Omental fat pad (tissue), 4 donors: ENCODE measurements at places on chromosomes 16 and 17.

- DNase-seq = no peak
Observed at GRCh38 chr17:12620200-12620720, 45.4 kb upstream of the MYOCD start.

GRCh38 chr16:3131755-3132377 is 3.0 kb upstream of the ZNF213 start:
- no peak for DNase-seq

- no peak for DNase-seq
Observed at GRCh38 chr17:9101356-9101755, 80.0 kb downstream of the NTN1 start.

- no peak for DNase-seq
Observed at GRCh38 chr17:38978180-38978579, 11.0 kb upstream of the FBXO47 start.

DNA sequence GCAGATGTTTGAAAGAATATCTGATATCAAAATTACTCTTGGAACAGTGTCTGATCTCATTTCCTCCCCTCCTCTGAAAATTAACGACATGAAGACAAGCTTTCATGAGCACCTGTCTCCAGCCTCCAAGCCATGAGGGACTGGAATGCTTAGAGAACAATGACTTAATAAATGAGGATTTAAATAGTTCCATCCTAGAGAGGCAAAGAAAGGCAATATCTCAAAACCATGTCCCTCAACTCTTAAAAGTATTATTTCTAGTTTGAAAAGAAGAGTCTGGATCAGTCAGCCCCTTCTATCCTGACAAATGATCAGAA is 137.5 kb downstream of the ANKFN1 start:
- DNase-seq = no peak

DNA sequence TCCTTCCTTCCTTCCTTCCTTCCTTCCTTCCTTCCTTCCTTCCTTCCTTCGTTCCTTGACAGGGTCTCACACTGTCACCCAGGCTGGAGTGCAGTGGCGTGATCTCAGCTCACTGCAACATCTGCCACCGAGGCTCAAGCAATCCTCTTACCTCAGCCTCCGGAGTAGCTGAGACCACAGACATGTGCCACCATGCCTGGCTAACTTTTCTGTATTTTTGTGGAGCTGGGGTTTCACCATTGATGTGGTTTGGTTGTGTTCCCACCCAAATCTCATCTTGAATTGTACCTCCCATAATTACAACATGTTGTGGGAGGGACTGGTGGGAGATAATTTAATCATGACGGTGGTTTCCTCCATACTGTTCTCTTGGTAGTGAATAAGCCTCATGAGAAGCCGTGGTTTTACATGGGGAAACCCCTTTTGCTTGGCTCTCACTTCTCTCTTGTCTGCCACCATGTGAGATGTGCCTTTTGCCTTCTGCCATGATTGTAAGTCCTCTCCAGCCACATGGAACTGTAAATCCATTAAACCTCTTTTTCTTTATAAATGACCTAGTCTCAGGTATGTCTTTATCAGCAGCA is 90.3 kb upstream of the MPHOSPH6 start:
- no peak for DNase-seq

DNA sequence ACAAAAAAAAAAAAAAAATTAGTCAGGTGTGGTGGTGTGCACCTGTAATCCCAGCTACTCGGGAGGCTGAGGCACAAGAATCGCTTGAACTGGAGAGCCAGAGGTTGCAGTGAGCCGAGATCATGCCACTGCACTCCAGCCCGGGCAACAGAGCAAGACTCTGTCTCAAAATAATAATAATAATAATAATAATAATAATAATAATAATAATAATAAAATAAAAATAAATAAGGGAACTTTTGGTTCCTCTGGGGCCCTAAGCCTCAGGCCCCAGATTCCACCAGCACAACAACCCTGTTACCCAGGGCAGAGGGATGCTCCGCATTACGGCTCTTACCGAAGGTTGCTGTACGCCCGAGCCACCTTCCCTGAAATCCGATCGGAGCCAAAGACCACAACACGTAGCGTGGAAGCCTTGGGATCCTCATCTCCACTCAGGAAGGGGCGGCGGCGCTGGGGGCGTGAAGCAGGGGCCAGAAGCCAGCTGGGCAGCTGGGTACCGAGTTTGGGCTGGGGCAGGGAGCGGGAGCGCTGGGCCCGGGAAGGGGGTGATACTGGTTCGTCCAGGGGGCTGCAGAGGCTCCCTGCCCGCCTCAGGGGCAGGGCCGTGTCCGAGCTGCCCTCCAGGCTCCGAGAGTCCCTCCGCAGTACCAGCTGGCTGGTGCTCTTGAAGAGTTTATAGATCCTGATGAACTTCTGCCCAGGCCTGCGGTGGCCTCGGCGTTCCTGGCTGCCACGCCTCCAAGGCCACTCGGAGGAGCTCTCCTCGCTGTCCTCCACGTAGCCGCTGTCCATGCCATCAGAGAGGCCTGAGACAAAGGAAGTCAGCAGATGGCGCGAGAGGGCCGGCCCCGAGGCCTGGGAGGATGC is 20.6 kb upstream of the PIK3R6 start:
- no peak for DNase-seq

GRCh38 chr16:48279199-48279598 is 31.9 kb upstream of the ABCC11 start:
- DNase-seq = no peak

GRCh38 chr16:87602821-87603683 is 744 bp downstream of the JPH3 start:
- DNase-seq = no peak

- no peak for DNase-seq
Observed at GRCh38 chr17:72234985-72235384, 114.2 kb downstream of the SOX9 start.

GRCh38 chr17:68427575-68427974 is 29.7 kb downstream of the WIPI1 start:
- no peak for DNase-seq

DNA sequence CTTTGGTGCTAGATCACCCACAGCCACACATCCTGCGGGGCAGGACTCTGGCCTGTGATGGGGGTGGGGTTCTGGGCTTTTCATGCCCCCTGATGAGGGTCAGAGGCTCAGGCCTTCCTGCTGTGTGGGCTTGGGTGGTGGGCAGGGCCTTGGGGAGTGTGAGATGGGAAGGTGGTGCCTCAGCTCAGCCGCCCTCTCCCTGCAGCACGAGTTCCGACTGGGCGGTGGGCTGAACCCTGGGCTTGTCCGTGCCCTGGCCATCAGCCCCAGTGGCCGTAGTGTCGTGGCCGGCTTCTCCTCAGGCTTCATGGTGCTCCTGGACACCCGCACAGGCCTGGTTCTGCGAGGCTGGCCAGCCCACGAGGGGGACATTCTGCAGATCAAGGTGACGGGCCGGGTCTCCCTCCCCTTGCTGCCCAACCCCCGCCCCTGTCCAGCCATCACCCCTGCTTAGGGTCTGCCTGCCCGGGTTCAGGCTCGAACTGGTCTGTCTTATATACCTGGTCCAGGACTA is 6.8 kb upstream of the SERPINF2 start:
- DNase-seq = no peak

GRCh38 chr16:81782236-81782635 is 3.1 kb downstream of the PLCG2 start:
- no peak for DNase-seq

DNA sequence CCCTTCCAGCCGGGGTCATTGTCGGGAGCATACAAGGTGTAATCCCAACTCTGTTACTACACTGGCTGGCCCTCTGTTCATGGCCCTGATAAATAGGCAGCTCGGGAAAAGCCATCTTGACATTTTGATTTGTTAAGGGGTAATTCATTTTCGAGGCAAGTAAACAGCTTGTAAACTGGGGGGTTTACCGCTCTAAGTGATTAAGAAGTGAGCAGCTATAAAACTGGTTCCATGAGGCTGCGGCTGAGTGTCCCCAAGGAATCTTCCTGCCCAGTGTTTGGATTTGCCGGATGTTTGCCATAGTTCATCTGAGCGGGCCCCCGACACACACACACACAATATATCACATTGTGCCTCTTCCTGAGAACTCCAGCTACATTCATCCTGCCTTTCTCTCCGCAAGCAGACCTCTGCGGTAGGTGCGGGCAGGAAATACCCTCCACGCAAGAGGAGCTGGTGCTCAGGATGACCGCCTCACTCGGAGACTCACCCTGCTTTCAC is 92.2 kb downstream of the SOCS1 start:
- DNase-seq = no peak

DNA sequence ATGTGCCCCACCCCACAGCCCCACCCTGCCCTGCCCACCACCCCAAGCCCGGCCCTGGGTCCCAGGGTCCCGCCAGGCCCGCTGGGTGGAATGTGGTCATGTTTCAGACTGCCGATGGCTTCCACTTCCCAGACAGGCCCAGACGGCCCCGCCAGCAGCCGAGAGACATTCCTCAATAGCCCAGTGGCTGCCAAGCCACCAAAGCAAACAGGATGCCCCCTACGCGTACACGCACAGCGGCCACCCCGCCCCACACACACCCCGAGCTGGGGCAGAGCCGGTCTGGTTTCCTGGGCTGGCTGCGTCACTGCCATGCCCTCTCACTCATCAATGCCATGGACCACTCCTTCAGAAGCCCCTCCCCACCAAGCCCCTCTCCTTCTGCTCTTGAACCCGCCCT is 1.2 kb upstream of the KRT17 start:
- no peak for DNase-seq

GRCh38 chr16:11346700-11347319 is 1.6 kb downstream of the RMI2 start:
- DNase-seq = no peak

GRCh38 chr17:78759969-78760352 is 22.1 kb downstream of the CYTH1 start:
- no peak for DNase-seq

- peak; percentile 66 for DNase-seq
Observed at GRCh38 chr16:28935924-28936783, 4.4 kb downstream of the CD19 start.

- DNase-seq = no peak
Observed at GRCh38 chr17:4206962-4207361, 56.8 kb downstream of the ANKFY1 start.

GRCh38 chr16:51416926-51417325 is 265.9 kb upstream of the SALL1 start:
- no peak for DNase-seq

DNA sequence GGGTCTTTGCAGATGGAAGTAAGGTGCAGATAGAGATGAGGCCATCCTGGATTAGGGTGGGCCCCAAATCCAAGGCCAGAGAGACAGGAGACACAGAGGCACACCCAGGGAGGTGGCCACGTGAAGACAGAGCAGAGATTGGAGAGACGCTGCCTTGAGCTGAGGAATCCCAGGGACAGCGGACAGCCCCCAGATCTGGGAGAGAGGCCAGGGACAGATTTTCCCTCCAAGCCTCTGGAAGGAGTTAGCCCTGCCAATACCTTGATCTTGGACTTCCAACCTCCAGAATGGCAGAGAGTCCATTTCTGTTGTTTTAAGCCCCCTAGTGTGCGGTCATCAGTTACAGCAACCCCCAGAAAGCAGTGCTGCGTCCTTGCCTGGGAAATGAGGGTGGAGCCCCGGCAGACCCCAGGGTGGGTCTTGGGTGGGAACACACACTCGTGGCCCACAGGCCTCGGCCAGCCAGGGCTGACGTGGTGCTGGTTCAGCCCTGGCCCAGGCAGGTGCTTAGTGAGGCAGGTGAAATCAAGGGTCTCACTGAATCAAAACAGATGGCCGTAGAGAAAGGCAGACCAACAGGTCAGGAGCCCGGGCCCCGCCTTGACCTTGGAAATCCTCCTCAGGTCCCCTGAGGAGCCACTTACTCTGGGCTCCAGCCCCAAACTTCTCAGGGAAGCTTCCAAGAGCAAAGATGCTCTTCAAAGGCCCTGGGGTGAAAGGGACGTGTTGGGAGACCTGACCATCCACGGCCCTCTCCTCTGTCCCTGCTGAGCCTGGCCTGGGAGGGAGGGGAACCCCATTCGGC is 169.3 kb downstream of the RBFOX3 start:
- no peak for DNase-seq

- no peak for DNase-seq
Observed at GRCh38 chr17:77914385-77915254, 43.9 kb upstream of the TNRC6C start.

DNA sequence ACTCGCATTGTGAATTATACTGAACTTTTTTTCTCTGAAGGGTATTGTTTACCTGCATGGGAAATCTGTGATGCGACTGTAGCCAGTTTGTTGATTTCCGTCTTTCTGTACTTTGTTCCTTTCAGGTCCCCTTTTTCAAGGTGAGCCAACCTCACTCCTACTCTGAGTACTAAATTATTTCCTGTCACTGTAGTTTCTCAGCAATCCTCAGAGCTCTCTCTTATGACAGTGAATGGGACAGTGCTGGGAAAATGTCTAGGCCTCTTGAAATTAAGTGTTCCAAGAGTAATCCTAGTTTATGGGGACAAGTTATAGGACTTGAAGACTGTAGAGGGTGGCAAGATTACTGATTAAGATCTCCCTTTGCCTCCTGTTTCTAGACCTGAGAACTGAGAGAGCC is 167.6 kb downstream of the CNTNAP4 start:
- DNase-seq = no peak

- no peak for DNase-seq
Observed at GRCh38 chr17:39092692-39093230, 58.7 kb downstream of the PLXDC1 start.

DNA sequence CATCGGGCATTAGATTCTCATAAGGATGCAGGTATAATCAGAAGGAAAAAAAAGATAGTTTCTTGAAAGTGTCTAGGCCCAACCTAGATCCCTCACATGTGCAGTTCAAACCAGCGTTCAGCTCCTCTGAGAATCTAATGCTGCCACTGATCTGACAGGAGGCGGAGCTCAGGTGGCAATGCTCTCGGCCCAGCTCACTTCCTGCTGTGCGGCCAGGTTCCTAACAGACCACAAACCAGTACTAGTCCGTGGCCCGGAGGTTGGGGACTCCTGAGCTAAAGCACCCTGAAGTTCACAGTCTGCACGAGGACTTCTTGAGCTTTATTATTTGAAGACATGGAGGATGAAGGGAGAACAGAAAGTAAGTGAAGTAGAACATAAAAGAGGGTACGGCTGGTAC is 16.8 kb downstream of the SMCR8 start:
- DNase-seq = no peak
